ENCODE measurements at places on chromosomes 7 and 10.
A peak's percentile ranks its signal among the peaks of the same experiment; 100 is the strongest.

DNA sequence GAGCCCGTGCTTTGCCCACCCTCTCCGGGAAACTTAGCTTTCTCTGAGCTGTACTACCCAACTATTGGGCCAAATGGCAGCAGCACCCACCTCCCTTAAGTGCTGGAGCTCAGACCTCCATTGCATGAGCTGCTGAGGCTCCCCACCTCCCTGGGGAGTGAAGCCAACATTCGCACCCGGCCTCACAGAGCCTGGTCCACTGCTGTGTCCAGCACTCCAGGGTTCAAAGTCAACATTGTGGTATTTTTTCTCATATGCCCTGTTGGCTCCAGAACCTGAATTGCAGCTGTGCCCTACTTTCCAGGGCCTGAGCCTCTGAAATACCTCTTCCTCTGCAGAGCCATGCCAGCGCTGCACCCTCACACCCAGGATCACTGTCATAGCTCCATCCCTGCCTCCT lies 29.7 kb downstream of the ITGA8 start:
- DNase-seq, result no peak

GRCh38 chr10:71868192-71868697 lies 17.2 kb upstream of the PSAP start:
- DNase-seq, result peak; percentile 79

- DNase-seq, result no peak
These were observed 28.3 kb downstream of the TAF3 start for GRCh38 chr10:7846591-7846990.

DNA sequence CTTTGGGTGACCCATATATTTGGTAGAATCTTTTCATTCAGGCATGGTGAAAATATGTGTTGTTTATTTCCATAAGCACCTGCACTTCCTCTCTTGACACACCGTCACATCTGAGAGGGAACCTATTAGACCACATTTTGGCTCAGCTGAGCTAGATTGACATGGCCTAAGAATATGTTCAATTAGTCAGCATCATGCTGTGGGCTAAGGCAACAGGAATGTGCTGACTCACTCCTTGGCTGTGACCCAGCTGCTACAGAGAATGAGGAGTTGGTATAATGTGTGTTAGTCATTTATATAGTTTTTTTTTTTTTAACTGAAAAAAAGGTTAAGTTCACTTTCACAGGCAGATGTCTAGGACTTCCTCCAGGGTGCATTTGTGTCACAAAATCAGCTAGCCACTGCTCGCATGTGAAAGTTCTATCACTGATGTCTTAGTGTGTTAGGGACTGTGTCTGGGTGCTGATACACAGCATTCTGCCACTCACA lies 180.6 kb downstream of the SEMA3E start:
- DNase-seq, result peak; percentile 91

DNA sequence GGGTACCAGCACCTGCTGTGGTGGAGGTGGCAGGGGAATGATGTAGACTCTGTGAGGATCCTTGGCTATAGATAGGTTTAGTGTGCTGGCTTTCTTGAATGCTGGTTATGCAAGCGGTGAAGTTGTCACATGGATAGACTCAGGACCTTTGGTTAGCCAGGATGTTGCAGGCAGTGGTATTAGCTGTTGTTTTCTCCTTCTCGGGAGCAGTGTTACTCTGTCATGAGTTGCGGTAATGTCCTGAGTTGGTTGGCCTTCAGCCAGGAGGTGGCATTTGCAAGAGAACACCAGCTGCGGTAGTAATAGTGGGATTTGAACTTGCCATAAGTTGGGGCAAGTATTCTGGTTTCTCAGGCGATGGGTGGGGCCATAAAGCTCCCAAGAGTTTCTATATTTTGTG lies 10.8 kb downstream of the AGK start:
- no peak for DNase-seq

DNA sequence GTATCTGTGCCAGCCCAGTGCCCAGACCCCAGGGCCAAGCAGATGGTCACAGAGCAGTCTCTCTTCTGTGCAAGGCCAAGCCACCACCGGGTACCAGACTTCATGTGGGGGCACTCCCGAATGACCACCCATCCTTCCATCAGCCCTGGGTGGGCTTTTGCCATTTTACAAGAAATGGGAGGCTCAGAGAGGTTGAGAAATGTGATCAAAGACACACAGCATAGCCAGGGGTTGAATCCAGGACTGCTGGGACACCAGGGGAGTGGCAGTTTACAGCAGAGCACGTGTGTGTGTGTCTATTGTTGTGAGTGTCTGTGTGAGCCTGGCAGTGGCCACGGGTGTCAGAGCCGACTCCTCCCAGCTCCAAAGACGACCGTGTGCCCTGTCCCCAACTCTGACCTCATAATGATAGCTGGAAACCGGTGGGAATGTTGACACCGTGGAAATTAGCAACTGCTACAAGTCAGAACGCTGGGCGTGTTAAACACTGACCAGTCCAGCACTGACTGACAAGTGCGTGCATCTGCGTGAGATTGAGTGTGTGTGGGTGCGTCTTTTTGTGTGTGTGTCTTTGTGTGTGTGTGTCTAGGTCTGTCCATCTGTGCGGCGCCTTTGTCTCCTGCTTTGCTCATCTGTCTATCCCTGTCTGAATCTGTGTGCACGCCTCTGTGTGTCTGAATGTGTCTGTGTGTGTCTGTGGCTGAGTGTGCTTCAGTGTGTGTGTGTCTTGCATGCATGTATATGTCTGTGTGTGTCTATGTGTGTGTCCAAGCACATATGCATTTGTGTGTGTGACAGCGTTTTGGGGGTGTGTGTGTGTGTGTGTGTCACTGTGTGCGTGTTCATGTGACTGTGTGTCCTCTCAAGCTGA lies 17.2 kb upstream of the SLC29A4 start:
- DNase-seq, result no peak

DNA sequence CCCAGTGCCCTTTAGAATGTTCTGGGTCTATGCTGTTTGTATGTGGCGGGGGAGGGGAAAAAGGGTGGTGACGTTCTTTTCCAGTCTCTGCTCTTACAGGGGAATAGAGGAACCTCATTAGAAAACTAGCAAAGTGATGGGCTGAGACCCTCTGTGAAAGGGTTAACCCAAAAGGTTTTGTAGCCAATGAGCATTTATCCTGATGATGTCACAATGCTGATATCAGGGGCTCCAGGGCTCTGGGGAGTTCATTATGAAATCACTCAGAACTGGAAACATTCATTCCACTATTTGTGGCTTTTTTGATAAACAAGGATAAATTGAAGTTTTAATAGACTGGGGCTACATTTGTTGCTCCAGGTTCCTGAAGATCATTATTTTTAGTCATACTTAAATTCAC lies 71.7 kb downstream of the ARID5B start:
- DNase-seq, result no peak

GRCh38 chr7:142300689-142301088 lies 42.8 kb upstream of the PRSS58 start:
- peak; percentile 19 for DNase-seq

GRCh38 chr10:97650726-97651125 lies 10.3 kb downstream of the PI4K2A start:
- DNase-seq, result no peak

DNA sequence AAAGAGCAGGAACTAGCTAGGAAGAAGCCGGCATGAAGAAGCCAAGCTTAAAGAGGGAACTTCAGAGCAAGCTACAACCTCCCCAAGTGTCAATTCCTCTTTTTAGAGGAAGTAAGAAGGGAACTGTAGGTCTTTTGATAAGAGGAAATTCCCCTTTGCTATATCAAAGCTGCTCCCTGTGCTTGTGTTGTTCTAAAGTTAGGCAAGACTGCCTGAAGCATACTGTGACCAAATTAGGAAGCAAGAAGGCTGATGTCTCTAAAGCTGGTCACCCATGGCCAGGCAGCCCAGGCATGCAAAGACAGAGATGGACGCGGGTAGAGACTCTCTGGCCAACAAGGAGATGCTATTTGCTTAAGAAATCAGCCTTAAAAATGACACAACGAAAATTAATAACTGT lies 87.9 kb downstream of the RNF216 start:
- DNase-seq, result no peak

DNA sequence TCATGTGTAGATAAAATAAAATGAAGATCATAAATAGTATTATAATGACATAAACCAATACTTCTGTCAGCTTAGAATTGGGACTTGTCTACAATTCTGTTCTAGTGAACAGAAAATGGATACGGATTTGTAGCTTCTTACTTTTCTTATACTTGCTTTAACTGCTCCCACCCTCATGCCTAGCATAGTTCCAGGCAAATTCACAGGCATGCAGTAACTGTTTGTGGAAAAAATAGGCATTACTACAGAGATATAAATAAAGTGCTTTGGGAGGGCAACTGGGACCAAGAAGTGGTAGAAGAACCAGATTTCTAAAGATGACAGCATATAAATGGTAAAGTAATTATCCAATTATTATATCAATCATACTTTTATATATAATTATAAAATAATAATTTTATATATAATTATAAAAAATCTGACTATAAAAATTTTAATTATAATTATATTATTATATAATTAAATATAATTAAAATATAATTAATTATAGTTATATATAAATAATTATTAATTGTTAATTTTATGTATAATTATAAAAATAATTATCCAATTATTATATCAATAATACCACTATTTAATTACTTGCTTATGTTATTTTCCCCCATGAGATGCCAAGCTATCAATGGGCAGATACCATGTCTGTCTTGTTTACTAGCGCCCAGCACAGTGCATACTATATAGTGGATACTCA lies 144.1 kb downstream of the NOC3L start:
- DNase-seq, result no peak
